ENCODE measurements at places on chromosomes 5 and 9.
A peak's percentile ranks its signal among the peaks of the same experiment; 100 is the strongest.

DNA sequence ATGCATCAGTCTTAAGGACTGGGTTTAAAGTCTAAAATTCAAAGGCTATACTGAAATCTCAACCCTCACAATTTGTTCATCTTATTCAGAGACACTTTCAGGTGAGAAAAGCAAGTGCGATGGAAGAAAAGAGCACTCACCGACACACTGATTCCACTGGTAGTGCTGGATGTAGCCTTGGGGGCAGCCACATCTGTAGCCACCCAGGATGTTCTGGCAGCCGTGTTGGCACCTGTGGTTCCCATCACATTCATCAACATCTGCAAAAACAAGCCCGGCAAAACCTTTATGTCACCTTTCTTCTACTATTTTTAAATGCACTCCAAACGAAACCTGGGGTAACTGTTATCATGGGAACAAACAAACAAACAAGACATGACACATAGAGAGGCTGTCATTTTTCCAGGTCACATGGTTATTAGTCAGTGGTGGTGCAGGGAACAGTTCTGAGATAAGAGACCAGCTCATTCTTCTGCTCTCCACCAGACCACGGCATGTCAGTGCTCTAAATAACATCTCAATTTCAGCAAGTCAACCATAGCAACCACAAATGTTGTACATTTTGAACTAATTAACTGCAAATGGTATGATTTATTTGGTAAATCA, 188.4 kb downstream of the SLC12A2 start:
- DNase-seq, result no peak

DNA sequence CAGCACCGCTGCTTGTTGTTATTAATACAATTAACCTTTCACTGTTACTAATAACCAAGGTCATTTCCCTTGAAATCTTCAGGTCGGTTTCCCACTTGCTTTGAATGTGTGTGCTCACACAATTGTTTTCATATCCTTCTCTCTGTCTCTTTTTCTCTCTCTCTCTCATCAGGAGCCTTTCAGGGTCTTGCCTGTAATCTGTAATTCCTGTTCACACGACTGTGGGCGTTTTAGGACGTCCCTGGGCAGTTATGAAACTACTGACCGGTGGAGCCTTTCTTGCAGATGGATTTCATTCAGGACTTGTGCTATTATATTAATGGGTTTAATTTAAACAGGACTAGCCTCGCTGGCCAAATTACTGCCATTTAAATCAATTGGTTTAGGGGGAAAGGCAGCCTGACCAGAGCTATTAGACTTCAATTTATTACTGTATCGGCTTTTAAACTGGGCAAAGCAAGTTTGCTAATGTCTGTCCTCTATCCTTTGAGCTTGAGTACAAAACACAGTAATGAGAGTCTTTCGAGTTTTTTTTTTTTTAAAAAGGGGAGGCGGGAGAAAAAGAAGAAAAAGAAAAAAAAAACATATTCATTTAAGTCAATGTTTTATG, 316.0 kb upstream of the TLE4 start:
- DNase-seq, result no peak

- no peak for DNase-seq
Measured at GRCh38 chr9:123040801-123041200, 7.3 kb downstream of the GPR21 start.

- peak; percentile 20 for DNase-seq
Measured at GRCh38 chr9:132878695-132879456, at the start of gene SPACA9. Gene SPACA9 (plus strand): TSS chr9:132878898. CDS start chr9:132883948, 5,050 bp downstream.

DNA sequence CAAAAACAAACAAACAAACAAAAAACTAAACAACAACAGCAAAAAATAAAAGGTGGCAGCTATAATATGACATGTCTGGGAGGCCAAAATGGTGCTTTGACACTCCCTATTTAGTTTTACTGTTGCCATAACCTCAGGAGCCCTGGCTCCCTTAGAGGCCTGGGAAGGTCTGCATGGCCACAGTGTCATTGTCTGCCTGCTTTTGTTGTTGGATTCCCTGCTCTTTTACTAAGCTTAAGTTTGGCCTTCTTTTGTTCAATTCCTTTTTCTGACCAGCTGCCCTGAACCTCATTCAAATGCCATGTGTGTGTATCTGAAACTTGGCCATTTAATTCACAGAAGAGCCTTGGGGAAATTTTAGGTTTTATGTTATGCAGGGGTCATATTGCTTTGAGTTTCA, 458.2 kb downstream of the TMEM232 start:
- DNase-seq, result no peak

GRCh38 chr9:97545486-97545885, 44.0 kb downstream of the TMOD1 start:
- DNase-seq, result no peak

DNA sequence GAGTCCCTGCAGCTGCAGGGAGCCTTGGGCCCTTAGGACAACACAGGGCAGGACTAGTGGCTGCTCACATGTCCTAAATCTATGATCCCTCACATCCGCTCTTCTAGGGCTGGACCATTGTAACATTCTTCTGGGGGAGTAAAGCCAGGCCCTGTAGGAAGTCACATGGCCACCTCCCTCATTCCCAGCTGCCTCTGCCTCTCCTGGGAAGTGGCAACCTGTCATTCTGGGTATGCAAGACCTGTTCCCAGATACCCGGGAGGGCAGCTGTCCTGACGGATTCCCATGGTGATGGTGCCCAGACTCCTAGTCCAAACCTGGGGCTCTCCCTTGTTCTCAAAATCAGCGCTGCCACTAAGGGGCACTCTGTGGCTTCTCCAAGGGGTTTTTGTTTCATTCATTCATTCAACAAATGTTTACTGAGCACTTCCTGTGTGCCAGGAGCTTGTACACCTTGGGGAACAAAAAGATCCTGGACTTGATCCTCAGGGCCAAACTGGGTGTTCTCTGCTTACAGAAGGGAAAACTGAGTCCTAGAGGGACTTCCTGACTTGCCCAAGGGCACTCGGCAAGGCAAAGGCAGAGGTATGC, 85.6 kb downstream of the PSD2 start:
- no peak for DNase-seq

GRCh38 chr9:35102769-35103659, at the start of gene STOML2:
Gene STOML2 (minus strand): TSS chr9:35103131. CDS start chr9:35103094, 37 bp downstream.
- peak; percentile 90 for DNase-seq

- no peak for DNase-seq
Measured at GRCh38 chr5:9421884-9422283, 124.0 kb downstream of the SEMA5A start.

GRCh38 chr5:172816925-172817562, 17.0 kb upstream of the ERGIC1 start:
- DNase-seq, result no peak

GRCh38 chr9:29974197-29974596, 2400.9 kb upstream of the C9orf72 start:
- DNase-seq, result no peak

DNA sequence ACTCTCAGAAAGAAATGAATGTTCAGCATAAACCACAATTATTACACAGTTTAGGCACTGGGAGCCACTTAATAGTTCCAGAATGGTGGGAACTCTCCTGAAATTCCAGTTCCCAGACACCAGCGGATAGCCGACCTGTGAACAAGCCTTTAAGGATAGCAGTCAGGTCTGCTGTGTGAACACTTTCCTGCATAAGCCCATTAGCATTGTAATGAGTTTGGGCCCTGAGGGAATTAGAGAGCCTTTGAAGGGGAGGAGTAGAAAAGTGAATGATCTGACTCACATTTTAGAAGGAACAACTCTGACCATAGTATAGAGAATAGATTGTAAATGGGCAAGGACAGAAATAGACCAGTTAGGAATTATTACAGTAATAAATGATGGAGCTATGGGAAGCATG, 189.1 kb downstream of the ADGRV1 start:
- no peak for DNase-seq

GRCh38 chr9:92713528-92713927, 43.6 kb upstream of the IPPK start:
- DNase-seq, result no peak

DNA sequence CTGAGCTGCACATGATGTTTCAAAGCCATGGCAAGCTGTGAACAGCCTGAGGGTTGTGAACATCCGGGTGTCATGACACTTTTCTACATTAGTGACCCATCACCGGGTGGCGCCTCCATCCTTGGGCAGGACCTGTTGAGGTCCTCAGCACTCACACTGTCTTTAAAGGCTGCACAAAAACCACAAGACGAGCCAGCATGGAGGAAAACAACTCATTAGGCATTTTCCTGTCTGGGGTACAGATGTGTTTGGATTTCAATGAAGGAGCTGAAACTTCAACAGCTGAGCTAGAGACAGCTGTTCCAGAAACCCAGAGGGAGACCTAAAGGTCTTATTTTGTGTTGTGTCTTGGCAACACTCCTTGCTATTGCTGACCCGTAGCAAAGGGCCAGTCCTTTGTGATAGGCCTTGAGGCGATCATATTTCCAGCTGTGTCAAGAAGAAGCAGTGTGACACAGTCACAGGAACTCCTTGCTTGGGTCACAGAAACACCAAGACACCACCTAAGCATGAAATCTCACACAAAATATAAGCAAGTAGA, 151.8 kb upstream of the VLDLR start:
- DNase-seq, result no peak

DNA sequence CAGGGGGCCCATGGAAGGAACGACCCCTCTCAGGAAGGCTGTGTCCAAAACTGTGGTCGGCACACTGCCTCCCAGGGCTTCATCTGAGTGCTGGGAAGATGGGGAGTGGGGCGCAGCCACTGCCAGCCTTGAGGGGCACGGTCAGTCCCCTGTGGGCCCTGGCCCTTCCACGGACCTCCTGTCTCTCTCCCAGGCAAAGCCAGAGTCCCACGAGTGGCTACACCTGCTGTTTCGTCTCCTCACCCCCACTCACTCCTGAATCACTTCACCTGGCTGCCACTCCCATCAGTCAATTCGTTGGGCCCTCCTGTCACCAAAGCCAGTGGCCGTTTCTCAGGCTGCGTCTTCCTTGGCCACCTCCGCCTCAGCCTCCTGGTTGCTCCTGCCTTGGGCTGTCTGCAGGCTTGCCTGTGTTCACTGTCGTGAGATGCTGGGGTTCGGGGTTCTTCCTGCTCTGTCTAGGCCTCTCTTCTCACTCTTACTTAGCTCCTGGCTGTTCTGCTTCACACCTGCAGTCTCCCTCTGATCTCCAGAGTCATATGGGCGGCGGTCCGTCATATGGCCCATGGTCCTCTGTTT, 58.8 kb upstream of the RNF130 start:
- DNase-seq, result no peak

GRCh38 chr5:126450346-126450745, 27.1 kb downstream of the GRAMD2B start:
- peak; percentile 14 for DNase-seq

- DNase-seq, result no peak
Measured at GRCh38 chr9:94740145-94740840, 13.8 kb downstream of the AOPEP start.

- DNase-seq, result peak; percentile 54
Measured at GRCh38 chr5:65760504-65761275, 38.7 kb downstream of the NLN start.

DNA sequence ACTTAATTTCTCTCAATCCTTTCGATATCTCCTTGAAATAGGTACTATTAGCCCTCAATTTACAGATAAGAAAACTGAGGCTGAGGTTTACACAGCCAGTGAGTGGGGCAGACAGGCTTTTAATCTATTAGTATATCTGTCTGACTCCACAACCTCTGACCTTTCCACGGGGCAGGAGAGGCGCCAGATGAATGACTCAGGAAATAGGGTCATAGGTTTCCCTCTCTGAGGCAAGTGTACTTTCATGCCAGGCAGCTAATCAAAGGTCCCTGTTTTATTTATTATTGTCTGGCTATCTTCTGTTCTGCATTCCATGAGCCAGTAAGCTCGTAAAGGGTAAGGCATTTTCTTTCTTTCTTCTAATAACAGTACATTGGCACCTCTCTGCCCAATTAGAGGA, 79.6 kb upstream of the KLF4 start:
- no peak for DNase-seq

- no peak for DNase-seq
Measured at GRCh38 chr5:1193591-1193985, 7.8 kb upstream of the SLC6A19 start.

DNA sequence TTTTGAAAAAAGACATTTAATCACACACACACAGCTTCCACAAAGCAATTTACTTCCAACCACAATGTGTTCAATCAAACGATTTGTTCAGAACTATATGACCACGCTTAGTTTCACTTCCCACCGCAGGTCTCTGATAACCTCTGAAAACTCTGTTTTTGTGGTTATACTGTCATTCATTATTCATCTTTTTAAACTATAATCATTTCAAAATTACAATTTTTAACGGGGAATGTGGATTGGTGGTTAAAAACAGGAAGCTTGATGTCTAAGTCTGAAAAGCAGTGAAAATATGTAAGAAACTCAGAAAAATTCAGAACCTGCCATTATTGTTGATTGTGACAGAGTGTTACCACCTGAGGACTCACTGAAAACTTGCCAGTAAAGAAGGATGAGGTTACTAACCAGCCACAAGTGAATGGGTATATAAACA, 12.7 kb upstream of the TMEM174 start:
- peak; percentile 34 for DNase-seq

- DNase-seq, result peak; percentile 26
Measured at GRCh38 chr5:154038261-154038706, 426 bp downstream of the FAM114A2 start.

- DNase-seq, result peak; percentile 50
Measured at GRCh38 chr9:127783111-127784008, 2.5 kb upstream of the CDK9 start.

DNA sequence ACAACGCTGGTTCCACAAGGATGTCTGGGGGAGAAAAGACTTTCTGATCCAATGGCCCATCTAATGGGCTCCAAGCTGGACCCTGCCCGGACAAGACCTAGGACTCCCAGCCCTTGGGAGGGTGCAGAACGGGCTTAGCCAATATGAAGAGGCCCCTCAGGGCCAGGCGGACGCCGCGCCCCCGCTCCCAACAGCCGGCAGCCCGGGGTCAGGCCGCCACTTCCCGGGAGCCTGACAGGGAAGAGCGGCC, 493 bp downstream of the P4HA2 start:
- DNase-seq, result no peak

GRCh38 chr5:125205601-125206225, 459.3 kb upstream of the ZNF608 start:
- no peak for DNase-seq

DNA sequence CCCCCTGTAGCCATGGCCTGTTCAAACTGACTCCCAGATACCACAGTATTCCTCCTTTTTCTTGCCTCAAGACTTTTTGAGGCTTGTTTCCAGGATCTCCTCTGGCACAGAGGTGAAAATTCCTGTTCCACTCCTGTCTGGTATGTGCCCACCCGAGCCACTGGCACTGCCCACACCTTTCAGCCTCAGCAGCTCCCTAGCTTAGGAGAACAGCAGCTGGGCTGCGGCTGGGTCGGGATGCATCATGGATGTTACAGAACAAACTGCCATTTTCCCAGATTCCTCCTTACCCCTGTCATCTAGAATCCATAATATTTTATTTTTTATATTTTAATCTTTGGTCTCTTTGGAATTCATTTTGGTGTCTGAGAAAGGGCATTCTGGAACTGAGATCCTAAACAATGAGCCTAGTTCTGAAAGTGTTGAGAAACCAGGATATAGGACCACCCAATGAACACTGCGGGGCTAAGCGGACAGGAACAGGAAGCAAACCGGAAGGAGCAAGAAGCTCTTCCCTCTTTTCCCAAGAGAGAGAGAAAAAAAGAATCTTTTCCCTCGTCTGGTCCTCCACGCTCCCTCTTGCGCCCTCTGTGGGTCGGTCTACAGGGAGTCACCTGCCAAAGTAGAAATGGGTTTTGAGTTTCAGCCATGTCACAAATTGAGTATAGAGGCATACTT, 12.5 kb downstream of the OR2S2 start:
- DNase-seq, result peak; percentile 69

- DNase-seq, result no peak
Measured at GRCh38 chr5:14136228-14136627, 6.9 kb upstream of the TRIO start.

Data from activated CD4-positive, alpha-beta T cell treated with anti-CD3 and anti-CD28 coated beads for 4 hours (primary cell).